ENCODE measurements at places on chromosomes 2 and 18. TPM values are rescaled to one million over a fixed set of nuclear protein-coding genes. Genes with fewer than 3 reads are reported as not detected.

DNA sequence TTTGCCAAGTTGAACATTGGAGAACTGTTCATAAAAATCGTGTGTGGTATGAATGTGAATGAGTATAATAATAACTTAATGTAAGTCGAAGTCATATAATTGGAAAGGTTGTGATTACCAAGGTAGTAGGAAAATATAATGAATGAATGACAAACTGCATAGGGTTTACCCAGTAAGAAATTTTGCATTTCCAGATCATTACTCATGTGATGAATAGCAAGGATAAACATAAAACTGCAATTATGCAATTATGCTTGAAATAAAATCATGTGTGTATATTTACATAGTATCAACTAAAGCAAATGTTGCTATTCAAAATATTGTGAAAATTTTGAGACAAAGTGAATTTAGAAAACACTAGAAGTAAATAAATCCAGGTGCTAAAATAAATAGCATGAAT lies 1108.7 kb upstream of the TMEFF2 start:
- DNase-seq: no peak

OR6B2 gene
- total RNA-seq: not detected

CIB4 gene
- not detected for total RNA-seq

DNA sequence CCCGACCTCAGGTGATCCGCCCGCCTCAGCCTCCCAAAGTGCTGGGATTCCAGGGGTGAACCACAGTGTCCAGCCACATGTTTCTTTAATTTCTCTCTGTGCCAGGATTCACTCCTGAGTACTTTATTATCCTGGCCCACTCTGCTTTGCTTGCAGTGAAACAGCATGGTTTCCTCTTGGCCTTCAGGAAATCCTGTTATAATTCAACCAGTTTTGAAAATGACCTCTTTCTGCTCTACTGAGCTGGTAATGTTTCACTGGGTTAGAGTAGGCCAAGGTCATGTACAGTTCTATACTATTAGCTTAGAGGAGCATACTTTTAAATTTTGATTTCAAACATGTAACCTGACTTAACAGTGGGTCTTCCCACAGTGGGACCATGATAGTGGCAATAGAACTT lies 90.6 kb upstream of the PELI1 start:
- DNase-seq: peak; percentile 47

RFTN2 gene
- total RNA-seq: not detected
